ENCODE measurements at places on chromosomes 13 and 19. TPM values are rescaled to one million over a fixed set of nuclear protein-coding genes. Genes with fewer than 3 reads are reported as not detected.

- DNase-seq, result no peak
Measured at GRCh38 chr19:7980168-7980567, 25.3 kb downstream of the ELAVL1 start.

DNA sequence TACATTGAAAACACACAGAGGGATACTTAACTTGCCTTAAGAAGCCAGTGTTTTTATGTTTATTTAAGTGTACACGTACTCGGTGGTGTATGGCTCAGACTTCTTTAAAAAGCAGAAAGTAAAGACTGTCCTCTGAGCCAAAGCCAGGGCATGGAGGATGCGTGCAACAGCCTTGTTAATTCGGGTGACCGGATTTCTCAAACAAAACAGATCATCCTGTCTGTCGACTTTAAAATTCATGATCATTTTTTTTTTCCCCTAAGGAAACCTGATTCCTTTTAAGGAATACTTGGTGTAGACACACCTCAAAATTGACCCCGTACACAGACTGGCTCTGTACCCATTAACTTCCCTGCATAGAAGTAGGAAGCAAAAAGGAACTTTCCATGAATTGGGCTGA is 124.7 kb upstream of the RNF113B start:
- no peak for DNase-seq

- peak; percentile 81 for DNase-seq
Measured at GRCh38 chr19:53868892-53869804, 1.5 kb downstream of the MYADM start.

- DNase-seq, result no peak
Measured at GRCh38 chr13:113095146-113096051, 10.2 kb upstream of the F7 start.

DNA sequence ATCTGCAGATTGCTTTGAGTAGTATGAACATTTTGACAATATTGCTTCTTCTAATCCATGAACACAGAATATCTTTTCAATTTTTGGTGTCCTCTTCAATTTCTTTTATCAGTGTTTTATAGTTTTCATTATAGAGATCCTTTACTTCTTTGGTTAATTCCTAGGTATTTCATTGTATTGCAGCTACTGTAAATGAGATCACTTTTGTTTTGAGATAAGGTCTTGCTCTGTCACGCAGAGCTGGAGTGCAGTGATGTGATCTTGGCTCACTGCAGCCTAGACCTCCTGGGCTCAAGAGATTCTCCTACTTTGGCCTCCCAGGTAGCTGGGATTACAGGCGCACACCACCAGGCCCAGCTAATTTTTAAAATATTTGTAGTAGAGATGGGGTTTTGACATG is 9.8 kb downstream of the CYP2A7 start:
- DNase-seq, result no peak

- DNase-seq, result no peak
Measured at GRCh38 chr13:90518417-90518816, 829.1 kb upstream of the MIR17HG start.

DNA sequence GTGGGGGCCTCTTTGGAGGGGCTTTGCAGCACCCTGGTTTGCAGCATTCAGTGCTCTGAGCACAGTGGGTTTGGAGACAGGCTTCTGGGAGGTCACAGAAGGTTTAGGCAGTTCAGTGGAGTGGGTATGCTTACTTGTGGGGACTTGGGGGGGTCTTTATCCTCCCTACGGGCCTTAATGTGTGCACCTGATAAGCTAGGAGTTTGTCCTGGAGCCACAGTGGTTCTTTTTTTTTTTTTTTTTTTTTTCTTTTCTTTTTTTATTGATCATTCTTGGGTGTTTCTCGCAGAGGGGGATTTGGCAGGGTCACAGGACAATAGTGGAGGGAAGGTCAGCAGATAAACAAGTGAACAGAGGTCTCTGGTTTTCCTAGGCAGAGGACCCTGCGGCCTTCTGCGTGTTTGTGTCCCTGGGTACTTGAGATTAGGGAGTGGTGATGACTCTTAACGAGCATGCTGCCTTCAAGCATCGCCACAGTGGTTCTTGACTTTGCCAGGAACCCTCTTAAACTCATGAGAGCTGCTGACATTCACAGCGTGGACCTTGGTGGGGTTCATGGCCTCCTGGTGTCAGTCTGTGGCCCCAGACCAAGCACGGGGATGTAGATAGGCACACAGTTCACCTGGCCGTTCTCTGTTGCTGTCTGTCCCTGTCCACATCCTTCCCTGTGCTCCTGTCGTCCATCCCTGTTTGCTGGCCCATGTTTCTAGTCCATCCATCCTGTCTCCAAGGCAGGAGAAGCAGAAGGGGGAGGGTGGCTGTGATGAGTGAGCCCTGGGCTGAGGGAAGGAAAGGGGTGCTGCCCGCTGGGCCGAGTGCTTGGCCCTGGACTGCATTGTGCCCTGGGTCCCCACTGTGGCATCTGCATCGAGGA is 2.7 kb downstream of the EGLN2 start:
- no peak for DNase-seq

- DNase-seq, result no peak
Measured at GRCh38 chr13:81540777-81541176, 1199.9 kb upstream of the SPRY2 start.

GRCh38 chr13:65606622-65607021 is 1623.5 kb downstream of the PCDH9 start:
- DNase-seq, result no peak

Gene TNFSF9
- 1.5 TPM for total RNA-seq

Gene RDH13
- 146 TPM for total RNA-seq

Gene RASIP1
- 15.0 TPM for total RNA-seq

Data from lower leg skin (tissue), 4 donors.